ENCODE measurements at places on chromosomes 6 and 20.
A peak's percentile ranks its signal among the peaks of the same experiment; 100 is the strongest.

- peak; percentile 42 for DNase-seq
These were observed 14.7 kb downstream of the UQCC2 start for GRCh38 chr6:33696548-33697518.

GRCh38 chr6:21769405-21769861 lies 175.9 kb downstream of the SOX4 start:
- no peak for DNase-seq

GRCh38 chr20:38197217-38197616 lies 32.1 kb upstream of the TGM2 start:
- DNase-seq, result no peak

DNA sequence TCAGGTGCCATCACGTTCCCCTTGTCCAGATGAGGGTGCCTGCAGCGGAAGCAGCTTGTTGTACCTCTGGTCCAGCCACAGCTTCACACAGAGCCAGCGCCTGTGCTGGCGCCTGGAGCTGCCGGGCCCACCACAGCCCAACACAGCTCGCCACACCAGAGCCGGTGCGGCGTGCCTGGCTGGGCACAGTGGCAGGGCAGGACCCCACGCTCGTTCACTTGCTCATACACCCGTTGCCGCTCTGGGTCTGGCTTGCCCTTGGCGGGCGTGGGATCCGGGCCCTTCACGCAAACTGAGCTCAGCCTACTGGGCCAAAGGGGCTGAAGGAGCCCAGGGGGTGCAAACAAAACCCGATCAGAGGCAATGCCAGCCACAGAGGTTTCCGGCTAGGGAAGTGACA lies 492.5 kb upstream of the MANEA start:
- DNase-seq, result no peak

GRCh38 chr6:169291646-169292337 lies 38.1 kb upstream of the THBS2 start:
- DNase-seq, result no peak

- DNase-seq, result no peak
These were observed 263.4 kb downstream of the CDC5L start for GRCh38 chr6:44650947-44651346.

- DNase-seq, result no peak
These were observed 47.0 kb upstream of the TBX18 start for GRCh38 chr6:84811351-84811750.

DNA sequence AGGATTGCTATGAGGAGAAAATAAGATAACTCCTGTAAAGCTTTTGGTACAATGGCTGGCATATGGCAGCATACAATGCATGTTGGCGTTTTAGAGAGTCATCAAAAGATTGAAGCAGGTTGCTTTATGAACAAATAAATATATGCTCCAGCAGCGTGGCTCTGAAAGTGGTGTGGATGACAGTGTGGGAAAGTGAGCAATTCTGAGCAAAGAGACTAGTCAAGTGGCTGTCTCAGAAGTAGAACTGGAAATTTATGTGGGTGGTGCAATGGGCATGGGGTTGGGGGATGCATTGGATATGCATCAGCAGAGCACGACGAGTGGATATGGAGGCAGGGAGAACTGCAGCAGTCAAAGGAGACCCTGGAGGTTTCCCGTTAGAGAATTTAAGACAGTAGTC lies 66.2 kb upstream of the PHACTR2 start:
- no peak for DNase-seq

GRCh38 chr6:17768388-17768787 lies 61.7 kb upstream of the NUP153 start:
- no peak for DNase-seq

- no peak for DNase-seq
These were observed 25.7 kb downstream of the KCNK5 start for GRCh38 chr6:39203436-39204159.

- no peak for DNase-seq
These were observed 45.4 kb downstream of the SIRPA start for GRCh38 chr20:1940581-1940980.

DNA sequence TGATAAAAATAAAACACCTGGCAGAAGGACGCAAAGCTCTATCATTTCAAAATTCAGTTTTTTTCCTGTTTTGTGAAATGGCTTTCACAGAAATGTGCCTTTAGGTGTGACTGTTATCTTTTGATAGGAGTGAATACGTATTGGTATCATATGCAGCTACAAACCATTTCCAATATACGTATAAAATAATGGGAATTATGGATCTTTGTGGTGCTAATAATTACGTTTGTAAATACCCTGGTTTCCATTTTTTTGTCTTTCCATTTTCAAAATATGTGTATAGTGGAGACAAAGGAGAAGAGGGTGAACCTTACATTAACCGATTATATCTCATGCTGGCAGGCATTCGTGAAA lies 108.7 kb upstream of the GMDS start:
- DNase-seq, result no peak

GRCh38 chr6:145704143-145704781 lies 31.1 kb downstream of the EPM2A start:
- DNase-seq, result no peak

DNA sequence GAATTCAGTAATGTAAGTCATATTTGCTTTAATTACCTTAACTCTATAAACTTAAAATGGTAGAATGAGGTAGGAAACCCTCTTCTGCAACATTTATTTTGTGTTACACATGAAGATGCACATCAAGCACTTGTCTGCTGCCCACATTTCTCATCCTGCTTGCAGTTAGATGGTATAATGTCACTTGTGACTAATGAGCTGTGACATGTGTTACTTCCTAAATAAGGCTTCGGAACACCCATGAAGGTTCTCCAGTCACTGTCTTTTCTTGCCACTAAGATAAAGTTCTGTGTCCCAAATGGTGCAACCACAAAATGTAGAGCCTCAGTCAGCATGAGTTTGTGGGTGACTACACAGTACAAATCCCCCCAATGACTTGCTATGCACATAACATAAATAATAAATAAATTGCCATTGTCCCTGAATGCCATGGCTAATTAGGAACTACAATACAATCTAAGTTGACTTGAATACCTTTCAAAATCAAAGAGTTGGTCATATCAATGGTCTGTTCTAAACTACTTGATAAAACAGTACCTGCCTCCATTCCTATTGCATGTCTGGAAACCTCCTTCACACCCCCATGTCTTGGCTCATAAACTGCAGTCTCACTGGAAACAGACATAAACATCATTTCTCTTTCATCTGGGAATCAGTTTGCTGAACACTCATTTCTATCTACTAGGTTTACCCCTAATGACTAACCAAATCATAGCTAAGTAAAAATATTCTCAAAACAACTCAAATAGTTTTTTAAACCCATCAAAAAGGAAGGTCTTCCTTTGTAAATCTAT lies 157.2 kb downstream of the PTPRK start:
- no peak for DNase-seq

DNA sequence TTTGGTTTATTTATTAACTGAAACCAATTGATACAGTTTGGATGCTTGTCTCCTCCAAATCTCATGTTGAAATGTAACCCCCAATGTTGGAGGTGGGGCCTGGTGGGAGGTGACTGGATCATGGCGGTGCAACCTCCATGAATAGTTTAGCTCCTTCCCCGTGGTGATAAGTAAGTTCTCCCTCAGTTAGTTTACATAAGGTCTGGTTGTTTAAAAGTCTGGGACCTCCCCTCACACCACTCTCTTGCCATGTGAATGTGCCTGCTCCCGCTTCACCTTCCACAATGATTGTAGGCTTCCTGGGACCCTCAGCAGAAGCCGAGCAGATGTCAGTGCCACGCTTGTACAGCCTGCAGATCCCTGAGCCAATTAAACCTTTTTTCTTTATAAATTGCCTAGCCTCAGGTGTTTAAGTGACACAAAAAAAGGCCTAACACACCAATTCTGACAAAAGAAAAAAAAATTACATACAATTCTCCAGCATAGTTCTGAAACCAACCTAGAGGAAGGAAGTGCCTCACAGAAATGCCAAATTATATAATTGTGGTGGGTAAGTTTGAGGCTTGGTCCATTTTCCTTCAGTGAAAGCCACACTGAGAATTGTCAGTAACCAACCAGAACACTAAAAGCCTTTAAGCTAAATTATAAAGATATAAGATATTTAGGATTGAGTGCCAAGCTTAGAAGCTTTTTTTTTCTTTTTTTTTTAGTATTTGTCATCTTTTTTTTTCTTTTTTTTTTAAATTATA lies 15.0 kb downstream of the MAP7 start:
- no peak for DNase-seq

DNA sequence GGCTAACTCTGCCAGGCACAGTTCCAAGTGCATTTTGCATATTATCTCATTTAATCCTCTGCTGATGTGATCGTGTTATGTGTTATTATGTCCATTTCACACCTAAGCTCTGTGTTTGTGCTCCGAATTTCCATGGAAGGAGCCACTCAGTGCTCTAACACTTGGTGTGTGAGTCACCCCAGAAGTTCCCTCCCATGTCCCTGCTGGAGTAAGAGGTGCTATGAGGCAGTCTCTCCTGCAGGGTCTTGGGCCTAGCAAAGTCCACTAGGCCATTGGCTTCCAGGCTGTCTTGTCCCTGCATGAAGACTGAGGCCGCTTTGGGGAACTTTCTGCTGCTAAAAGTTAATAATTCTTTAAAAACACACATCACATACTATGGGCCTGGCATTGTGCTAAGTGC lies 405.9 kb upstream of the SULF2 start:
- no peak for DNase-seq

DNA sequence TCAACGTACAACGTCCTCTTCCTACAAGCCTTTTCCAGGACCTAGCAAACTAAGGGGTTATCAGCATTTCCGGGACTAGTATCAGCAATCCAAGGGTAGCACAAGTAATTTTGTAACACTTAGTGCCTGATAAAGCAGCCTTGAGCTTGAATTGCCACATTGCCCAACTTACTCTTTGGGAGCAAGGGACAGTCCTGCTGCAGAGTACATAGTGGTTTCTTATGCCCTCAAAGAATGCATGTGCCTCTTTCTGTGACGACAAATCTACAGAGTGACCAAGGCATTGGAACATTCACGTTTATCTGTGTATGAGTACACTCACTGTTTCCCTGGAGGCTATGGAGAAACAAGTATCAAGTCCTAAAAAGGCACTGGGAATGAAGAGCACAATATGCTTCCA lies 3.2 kb upstream of the ID4 start:
- no peak for DNase-seq

DNA sequence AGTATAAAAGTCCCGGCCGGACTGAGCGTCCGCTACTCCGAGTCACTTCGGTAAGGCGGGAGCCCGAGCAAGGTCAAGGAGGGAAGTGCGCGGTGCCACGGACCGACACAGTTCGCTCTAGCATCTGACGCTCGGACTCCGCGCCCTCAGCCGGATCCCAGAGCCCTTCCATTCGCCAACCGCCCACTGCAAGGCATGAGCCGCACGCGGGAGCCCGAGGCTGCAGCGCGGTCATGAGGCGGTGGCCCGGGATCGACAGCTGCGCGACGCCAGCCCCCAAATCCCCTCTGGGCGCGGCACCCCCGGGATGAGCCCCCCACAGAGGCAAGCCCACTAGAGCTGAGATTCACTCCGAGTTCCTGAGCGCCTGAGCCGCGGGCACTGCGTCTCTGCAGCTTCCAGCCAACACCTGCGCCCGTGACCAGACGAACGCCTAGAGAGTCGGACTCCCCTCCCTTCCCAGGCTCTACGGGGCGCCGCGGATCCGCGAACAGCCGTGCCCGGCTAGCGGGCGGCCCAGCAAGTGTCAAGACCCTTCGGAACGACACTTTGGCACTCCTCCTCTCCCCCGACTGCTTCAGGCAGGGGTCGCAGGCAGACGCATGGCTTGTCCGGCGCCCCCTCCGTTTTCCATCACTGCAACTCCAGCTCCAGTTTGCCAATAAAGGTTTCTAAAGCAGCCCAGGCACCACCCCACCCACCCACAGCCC lies 725 bp upstream of the ISM1 start:
- no peak for DNase-seq

DNA sequence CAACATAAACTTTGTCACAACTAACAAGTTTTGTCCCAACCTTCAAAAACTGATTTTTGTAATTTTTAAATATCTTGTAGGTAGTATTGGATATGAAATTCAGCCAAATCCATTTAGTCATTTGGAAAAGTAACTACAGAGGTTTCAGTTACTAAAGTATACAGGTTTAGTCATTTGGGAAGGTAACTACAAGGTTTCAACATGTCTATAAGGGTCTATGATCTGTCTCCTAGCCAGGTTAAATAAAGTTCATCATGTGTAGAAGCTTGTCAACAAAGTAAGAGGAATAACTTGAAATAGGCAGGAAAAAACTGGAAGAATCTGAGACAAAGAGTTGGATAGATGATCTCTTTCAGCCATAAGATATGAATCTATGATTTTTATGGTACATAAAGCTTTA lies 229.8 kb downstream of the COL12A1 start:
- DNase-seq, result no peak

- no peak for DNase-seq
These were observed 27.1 kb downstream of the RAB44 start for GRCh38 chr6:36724514-36725390.

GRCh38 chr6:158037771-158038170 lies 56.1 kb downstream of the SYNJ2 start:
- DNase-seq, result no peak

DNA sequence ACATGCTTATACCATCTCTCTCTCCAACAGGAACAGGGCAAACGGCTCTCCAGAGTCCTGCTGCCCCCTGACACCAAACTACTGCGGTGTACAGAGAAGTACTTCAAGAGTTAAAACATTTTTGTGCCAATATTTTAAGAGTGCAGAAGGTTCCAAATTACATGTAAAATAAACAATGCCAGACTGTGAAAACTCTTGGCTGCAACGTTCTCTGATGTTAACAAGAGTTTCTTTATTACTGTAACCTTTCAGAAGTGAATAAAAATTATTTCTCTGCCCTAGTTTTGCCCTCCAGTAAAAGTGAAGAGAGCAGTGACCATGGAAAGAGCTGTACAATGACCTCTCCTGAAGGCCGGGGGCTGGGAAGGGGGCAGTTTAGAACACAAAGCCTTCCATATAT lies 41.4 kb upstream of the FAM83C start:
- DNase-seq, result no peak

GRCh38 chr6:34232901-34233300 lies 3.8 kb upstream of the HMGA1 start:
- DNase-seq, result no peak

- DNase-seq, result no peak
These were observed 1090.3 kb upstream of the CITED2 start for GRCh38 chr6:140464720-140465119.

DNA sequence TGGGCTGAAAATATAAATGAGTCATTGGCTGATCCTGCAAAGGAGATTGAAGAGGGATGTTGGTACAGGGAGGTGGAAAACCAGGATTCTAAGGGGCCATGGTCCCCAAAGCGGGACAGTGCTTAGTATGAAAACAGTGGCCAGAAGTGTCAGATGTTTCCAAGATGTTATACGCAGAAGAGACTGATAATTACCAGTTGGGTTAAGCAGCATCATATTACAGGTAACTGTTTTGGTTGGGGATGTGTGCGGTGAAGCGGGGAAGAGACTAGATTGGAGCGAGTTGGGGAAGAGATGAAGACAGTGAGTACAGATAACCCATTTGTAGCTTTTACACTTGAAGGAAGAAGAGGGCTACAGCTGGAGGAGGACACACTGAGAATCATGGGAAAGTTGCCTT lies 80.8 kb downstream of the PLEKHG1 start:
- no peak for DNase-seq

DNA sequence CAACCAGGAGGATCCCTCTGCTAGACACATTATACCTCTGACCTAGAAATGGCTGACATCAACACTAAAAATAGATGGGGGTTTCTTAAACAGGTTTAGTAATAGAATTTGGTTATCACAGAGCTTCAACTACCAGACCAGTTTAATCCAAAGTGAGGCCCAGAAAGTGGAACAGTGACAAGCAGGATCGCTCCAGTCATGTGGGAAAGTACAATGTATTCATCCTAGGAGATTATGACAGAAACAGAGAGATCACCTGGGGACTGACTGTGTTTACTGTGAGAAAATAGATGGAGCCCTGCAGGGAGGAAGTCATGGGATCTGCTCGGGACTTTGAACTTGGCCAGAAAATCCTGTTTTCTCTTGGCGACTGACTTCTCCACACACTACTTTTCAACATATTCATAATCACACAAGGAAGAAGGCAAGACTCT lies 238.7 kb upstream of the SOX4 start:
- no peak for DNase-seq

Measured in NCI-H1436 treated with DMSO at 0.1 percent for 48 hours (cell line).